Glutamatergic neuron (in vitro differentiated cells): ENCODE measurements at places on chromosomes 16 and 17. TPM values are rescaled to one million over a fixed set of nuclear protein-coding genes. Genes with fewer than 3 reads are reported as not detected.

The IRX5 gene
- total RNA-seq = 4.7 TPM

The TEKT5 gene
- not detected for total RNA-seq

The IRX3 gene
- total RNA-seq = 13.0 TPM

The TRIM72 gene
- 0.10 TPM for total RNA-seq

The STH gene
- 4.1 TPM for total RNA-seq
